ENCODE measurements at places on chromosomes 16 and 17.

GRCh38 chr17:29238133-29238850, 8.4 kb upstream of the CRYBA1 start:
- no peak for DNase-seq

GRCh38 chr17:66964930-66965800, 658 bp downstream of the CACNG4 start:
- no peak for DNase-seq

- no peak for DNase-seq
Measured at GRCh38 chr17:73420897-73421296, 109.1 kb upstream of the CDC42EP4 start.

- DNase-seq = no peak
Measured at GRCh38 chr17:4596636-4597380, 12.5 kb downstream of the SMTNL2 start.

- no peak for DNase-seq
Measured at GRCh38 chr17:17041018-17041521, 1.2 kb upstream of the MPRIP start.

DNA sequence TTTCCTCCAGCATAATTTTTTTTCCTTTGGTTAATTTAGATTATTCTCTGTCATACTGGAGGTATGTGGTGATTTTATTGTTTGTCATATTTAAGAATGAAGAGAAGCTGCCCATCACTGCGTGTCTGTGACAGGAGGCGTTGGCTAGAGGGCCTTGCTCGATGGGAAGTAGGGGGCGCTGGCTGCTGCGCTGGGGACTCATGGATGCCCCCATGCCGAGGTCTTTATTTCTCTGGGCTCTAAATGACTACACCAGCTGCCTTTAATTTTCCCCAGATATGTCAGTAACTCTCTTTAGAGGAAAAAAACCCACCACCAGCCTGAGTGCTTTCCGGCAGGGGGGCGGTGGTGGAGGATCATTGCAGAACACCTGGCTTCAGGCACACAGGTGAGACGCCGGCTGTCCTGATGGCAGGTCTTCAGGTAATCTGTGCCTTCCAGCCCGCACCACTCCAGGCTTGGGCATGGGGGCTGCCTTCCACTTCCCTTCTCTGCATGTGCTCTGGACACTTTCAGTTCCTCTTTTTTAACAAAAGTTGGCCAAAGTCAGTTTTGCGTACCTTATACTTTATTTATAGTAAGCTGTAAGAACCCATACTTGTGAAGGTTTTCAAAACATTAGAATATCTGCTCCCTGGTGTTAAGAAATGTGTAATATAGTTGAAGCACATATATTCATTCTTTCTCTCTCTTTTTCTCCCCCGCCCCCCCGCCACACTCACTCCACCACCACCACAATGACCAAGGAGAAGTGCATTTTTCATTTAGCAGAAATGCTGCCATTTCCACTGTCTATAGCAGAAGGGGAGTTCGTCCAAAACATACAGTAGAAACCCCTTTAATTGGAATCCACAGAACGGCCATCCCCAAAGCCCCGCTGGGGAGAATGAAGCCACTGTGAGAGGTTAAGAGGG, 192.7 kb downstream of the RPTOR start:
- DNase-seq = no peak

GRCh38 chr17:33896263-33896662, 358.8 kb upstream of the CCL2 start:
- DNase-seq = no peak

DNA sequence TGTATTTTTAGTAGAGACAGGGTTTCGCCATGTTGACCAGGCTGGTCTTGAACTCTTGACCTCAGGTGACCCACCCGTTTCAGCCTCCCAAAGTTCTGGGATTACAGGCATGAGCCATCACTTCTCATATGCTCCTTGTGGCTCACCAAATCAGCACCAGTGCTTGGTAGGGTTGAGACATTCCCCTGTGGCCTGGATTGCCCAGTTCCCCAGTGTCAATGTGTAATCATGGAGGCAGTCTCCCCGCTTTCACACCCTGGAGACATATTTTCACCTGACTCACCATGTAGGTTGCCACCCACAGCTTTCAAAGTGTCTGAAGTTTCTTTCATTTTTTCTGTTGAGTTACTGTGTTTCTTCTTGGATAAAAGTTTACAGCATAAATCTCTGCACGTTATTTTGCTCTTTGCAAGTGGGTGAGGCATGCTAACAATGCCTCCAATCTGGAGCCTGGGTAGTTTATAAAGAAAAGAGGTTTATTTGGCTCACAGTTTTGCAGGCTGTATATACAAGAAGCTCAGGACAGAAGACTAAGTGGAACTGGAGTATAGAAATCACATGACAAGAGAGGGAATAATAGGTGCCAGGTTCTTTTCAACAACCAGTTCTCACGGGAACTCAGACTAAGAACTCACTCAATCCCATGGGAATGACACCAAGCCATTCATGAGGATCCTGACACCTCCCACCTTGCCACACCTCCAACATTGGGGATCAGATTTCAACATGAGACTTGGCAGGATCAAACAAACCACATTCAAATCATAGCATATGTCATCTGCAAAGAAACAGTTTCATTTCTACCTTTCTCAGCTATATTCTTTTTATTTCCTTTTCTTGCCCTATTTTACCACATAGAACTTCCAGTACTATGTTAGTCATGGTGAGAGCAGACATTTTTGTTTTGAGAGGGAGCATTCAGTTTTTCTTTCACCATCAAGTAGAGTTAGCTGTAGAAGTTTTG, 113.2 kb downstream of the PHKB start:
- no peak for DNase-seq

- no peak for DNase-seq
Measured at GRCh38 chr17:3730881-3731429, 7.3 kb downstream of the HASPIN start.

DNA sequence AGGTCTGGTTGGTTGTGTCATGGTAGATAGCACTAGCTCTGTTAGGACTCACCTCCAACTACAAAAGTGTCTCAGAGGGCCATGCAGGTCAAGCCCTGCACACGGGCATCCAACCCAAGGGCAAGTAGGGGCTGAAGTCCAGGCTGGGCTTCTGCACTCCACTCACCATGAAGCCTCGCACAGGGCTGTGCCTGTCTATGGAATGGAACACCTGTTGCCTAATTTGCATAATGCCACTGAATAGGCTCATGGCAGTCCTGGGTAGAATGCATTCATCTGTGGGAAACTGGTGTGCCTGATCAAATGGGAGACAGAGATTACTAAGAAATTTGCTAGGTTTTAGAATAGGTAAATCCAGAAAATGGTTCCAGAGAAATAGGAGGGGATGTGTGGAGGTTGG, 8.0 kb upstream of the AKAP1 start:
- no peak for DNase-seq

GRCh38 chr17:77405867-77406732, 265.3 kb downstream of the SEC14L1 start:
- DNase-seq = no peak

GRCh38 chr16:13084331-13084730, 182.9 kb downstream of the SHISA9 start:
- DNase-seq = no peak

- no peak for DNase-seq
Measured at GRCh38 chr16:71258372-71258771, 27.9 kb upstream of the HYDIN start.

GRCh38 chr17:80251966-80252365, 8.7 kb upstream of the RNF213 start:
- DNase-seq = no peak

DNA sequence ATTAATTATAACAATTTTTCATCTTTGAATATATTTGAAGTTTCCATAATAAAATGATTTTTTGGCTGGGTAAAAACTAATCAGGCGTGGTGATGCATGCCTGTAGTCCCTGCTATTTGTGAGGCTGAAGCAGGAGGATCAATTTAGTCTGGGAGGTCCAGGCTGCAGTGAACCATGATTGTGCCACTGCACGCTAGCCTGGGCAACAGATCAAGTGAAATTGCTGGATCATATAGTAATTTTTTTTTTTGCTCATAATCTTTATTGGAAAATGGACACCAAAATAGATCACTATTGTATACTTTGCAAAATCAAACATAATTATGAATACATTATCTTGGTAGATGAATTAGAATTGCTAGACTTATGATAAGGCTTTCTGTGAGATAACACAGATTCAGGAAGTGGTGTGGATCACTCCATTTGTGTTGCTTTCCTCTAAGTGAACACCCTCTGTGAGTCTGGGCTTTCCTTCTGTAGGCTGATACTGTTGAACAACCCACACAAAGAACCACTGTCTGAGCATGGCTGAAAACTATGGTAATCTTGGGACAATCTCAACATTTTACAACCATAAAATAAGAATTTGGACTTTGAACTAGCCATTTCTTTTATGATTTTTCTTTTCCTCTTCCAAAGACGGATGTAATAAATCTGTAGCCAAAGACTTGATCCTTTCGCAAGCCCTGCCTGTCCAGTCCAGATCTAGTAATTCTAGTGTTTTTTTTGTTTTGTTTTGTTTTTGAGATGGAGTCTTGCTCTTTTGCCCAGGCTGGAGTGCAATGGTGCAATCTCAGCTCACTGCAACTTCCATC, 5.6 kb upstream of the ST3GAL2 start:
- DNase-seq = no peak

GRCh38 chr16:50246299-50247122, 19.8 kb upstream of the ADCY7 start:
- DNase-seq = no peak

DNA sequence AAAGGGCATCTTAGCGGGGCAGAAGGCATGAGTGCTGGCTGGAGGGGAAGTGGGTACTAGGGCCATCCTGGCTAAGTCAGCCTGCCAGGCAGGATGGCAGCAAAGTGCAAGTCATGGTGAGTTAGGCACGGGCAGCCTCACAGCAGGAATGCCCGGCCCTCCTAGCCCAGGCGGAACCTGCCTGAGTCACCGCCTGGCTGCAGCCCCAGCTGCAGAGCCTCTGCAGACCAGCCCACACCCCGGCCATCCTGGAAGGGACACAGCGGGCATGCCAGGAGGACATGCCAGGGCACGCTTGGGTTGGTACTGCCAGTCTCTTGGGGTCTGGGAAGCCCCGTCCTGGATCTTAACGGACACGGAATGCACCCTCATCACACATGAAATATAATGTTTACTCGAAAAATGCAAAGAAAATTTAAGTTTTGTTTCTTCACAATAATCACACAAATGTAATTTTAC, 5.0 kb upstream of the ALDH3A1 start:
- no peak for DNase-seq

DNA sequence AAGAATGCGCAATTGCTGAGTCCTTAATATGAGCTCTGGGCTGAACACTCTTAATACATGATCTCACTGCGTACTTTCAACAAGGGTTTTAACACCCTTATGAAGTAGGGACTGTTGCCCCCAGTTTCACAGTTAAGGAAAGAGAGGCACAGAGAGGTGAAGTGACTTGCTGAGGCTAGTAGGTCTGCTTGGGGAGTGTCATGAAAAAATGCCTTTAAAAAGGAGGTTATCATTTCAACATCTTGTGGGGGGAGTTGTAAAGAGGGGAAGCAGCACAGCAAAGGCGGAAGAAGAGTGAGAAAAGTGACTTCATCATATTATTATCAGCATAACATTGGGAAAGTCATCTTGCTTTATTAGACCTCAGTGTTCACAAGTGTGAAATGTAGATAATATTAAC, 2.1 kb downstream of the CCL4L2 start:
- DNase-seq = no peak

DNA sequence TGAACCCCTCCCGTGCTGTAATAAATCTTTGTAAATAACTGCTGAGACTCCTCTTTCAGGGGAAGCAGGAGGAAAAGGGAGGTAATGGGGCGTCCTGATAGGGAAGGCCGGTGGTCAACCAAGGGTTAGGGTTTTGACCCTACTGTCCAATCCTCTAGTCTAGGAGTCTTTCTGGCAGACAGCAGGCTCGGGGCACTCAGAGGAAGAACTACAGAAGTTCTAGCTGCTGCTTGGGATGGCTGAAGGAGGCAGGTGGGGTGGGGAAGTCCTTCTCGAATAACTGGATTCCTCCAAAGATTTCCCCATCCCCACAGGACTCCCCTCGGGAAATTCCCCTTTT, 387 bp upstream of the STARD3 start:
- no peak for DNase-seq

DNA sequence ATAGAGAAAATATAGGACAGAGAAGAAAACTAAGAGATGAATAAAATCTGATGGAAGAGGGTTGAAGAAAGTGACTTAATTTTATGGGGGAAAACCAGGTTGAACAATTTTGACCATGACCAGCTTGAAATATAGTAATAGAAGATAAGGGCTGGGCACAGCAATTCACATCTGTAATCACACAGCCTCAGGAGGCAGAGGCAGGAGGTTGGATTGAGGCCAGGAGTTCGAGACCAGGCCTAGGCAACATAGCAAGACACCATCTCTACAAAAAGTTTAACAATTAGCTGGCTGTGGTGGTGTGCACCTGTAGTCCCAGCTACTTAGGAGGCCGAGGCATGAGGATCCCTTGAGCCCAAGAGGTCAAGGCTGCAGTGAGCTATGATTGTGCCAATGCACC, 8.7 kb downstream of the MXRA7 start:
- no peak for DNase-seq

GRCh38 chr16:53541326-53541725, 38.3 kb upstream of the AKTIP start:
- DNase-seq = no peak

- DNase-seq = no peak
Measured at GRCh38 chr16:89093602-89094251, at the start of gene ACSF3. Gene ACSF3 (plus strand): TSS chr16:89093852. CDS start chr16:89100682, 6,830 bp downstream.

DNA sequence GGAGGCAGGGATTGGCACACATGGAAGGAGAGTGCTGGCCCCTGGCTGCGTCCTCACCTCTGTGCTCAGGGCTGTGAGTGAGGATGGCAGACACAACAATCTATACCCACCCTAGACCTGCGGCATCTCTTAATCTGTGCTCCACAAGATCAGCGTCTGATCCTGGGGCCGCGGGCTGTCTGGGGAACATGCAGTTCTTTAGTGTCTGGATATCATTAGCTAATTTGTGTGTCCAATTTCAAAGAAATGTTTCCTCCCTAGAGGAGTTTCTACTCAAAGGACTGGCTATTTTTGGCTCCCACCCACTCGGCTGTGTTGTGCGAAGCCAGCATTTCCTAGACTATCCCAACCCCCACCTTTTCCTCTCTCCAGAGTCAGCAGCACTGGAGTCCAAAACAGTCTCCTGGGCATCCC, 93.8 kb downstream of the GRIN2A start:
- no peak for DNase-seq

- no peak for DNase-seq
Measured at GRCh38 chr16:49127103-49127502, 154.5 kb downstream of the CBLN1 start.

DNA sequence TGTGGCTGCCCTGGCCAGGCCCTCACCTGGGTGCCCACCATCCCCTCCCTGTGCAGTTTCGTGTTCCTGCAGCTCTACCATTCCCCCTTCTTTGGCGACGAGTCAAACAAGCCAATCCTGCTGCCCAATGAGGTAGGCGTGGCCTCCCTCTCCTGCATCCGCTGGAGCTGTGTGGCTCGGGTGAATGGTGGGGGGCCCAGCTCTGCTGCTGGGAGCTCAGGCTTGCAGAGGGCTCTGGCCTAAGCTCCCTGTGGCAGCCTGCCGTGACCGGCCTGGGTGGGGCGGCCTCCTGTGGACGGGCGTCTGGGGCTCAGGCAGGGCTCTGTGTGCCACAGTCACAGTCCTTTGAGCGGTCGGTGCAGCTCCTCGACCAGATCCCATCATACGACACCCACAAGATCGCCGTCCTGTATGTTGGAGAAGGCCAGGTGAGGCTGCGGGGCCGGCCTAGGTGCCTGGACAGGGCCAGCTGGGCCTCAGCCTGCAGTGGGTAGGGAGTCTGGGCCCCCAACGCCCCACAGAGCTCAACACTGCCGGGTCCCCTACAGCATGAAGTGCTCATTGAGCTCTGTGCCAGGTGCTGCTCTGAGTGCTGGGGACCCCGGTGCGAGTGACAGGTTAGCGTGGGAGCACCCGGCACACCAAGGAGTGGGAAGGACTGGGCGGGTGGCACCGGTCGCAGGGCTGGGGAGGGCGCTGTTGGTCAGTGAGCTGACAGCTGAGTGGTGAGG, 37.3 kb downstream of the TSC2 start:
- no peak for DNase-seq

Measured in esophagus squamous epithelium (tissue), 5 donors.